ENCODE measurements at places on chromosomes 11 and 22. TPM values are rescaled to one million over a fixed set of nuclear protein-coding genes. Genes with fewer than 3 reads are reported as not detected.

DNA sequence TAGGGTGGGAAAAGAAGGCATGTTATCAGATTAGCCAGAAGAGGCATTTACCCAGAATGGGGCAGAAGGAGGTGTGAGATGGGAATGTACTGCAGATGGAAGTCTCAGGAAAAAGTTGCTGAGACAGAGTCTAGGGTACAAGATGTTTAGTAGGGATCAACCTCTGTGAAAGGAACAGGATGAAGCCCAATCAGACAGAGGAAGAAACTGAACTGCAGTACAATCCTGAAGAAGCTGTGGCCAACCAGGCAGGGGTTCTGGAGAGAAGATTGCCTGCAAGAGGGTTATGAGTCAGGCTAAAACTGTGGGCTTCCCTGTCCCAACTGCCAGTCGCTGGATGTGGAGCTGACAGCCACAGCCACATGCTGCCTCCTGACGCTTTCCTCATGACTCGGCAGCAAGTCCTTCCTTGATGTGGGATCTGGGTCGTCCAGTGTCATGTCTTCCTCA lies 64.0 kb downstream of the CWC15 start:
- H3K27me3 ChIP-seq: no peaks in the 10 kb centered on the region
- no peak for DNase-seq
- no peak overlapping the region for H3K27ac ChIP-seq
- no peak overlapping the region for H3K4me3 ChIP-seq
- no peaks in the 10 kb centered on the region for H3K4me1 ChIP-seq

DNA sequence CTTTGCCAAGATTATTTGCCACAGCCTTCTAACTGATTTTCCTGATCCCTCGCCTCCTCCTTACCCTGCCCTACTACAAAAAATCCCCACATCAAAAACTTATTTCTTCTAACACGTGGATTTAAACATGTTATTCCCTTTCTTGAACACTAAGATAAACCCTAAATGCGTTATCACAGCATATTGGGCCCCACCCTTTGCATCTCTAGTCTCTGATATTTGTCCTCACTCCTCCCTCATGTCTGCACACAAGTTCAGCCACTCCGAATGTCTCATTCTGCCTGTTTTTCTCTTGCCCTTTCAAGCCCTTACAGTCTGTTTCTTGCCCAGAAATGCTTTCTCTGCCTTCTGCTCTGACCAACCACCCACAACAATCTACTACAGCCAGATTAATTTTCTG lies 10.6 kb upstream of the ACER3 start:
- no peaks in the 10 kb centered on the region for H3K4me1 ChIP-seq
- H3K36me3 ChIP-seq: no peaks in the 10 kb centered on the region
- H3K27me3 ChIP-seq: no peaks in the 10 kb centered on the region

DNA sequence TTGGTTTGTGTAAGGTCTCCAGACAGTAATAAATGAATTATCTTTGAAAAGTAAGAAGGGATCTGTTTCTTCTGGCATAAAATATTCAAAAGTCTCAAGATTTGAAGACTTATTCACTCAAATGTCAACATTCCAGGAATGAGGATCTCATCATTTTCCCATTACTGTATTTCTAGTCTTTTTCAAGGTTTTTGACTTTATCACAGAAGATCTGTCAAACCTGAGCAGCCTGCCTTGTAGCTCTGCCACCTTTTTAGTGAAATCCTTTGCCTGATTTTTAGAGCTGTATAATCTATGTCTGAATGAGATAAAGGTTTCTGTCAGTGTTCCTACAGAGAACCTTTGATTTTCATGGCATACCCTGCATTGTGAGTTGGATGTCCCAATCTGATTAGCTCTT lies 4.0 kb downstream of the OR51F2 start:
- H3K27ac ChIP-seq: no peak overlapping the region
- peaks cover 9% of the 10 kb centered on the region for H3K4me1 ChIP-seq
- no peak for DNase-seq
- H3K36me3 ChIP-seq: no peaks in the 10 kb centered on the region
- no peak overlapping the region for H3K4me3 ChIP-seq
- H3K27me3 ChIP-seq: no peaks in the 10 kb centered on the region

GRCh38 chr11:1449490-1450243 lies 36.9 kb downstream of the MOB2 start:
- no peak overlapping the region for H3K27ac ChIP-seq
- no peak for DNase-seq
- no peaks in the 10 kb centered on the region for H3K27me3 ChIP-seq
- no peaks in the 10 kb centered on the region for H3K36me3 ChIP-seq

GRCh38 chr11:3132831-3133260 lies 32.3 kb downstream of the OSBPL5 start:
- peaks cover 6% of the 10 kb centered on the region for H3K4me1 ChIP-seq
- DNase-seq: no peak
- no peaks in the 10 kb centered on the region for H3K27me3 ChIP-seq
- no peaks in the 10 kb centered on the region for H3K36me3 ChIP-seq

- H3K27ac ChIP-seq: no peak overlapping the region
- DNase-seq: peak; percentile 45
- H3K36me3 ChIP-seq: no peaks in the 10 kb centered on the region
- no peak overlapping the region for H3K4me3 ChIP-seq
- H3K27me3 ChIP-seq: no peaks in the 10 kb centered on the region
Observed at GRCh38 chr11:130606781-130607511, 158.5 kb downstream of the ADAMTS15 start.

GRCh38 chr11:102488208-102488607 lies 35.6 kb upstream of the TMEM123 start:
- H3K27me3 ChIP-seq: no peaks in the 10 kb centered on the region
- no peaks in the 10 kb centered on the region for H3K4me1 ChIP-seq
- no peaks in the 10 kb centered on the region for H3K36me3 ChIP-seq
- no peak overlapping the region for H3K27ac ChIP-seq

- H3K36me3 ChIP-seq: no peaks in the 10 kb centered on the region
- H3K27me3 ChIP-seq: no peaks in the 10 kb centered on the region
- H3K27ac ChIP-seq: no peak overlapping the region
- DNase-seq: no peak
- H3K4me3 ChIP-seq: no peak overlapping the region
- peaks cover 13% of the 10 kb centered on the region for H3K4me1 ChIP-seq
Observed at GRCh38 chr11:78181185-78181584, 7.2 kb downstream of the KCTD21 start.

GRCh38 chr11:110097459-110098012 lies 4.3 kb downstream of the ZC3H12C start:
- no peak for DNase-seq
- H3K4me3 ChIP-seq: no peak overlapping the region
- H3K27ac ChIP-seq: no peak overlapping the region
- H3K27me3 ChIP-seq: no peaks in the 10 kb centered on the region
- peaks cover 31% of the 10 kb centered on the region for H3K4me1 ChIP-seq

DNA sequence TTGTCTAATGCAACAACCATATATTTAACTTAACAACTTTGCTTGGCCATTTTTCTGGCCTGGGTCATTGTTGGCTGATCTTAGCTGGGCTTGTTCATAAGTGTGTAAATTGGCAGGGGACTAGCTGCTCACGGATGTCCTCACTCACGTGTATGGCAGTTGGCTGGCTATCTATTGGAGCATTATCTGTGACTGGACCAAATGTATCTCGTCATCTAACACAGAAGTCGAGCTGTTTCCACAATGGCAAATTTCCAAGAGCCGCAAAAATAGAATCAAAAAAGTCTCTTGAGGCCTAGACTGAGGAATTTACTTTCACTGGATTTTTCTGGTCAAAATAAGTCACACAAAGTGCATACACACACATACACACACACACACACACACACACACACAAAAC lies 893.3 kb downstream of the FAM181B start:
- H3K36me3 ChIP-seq: no peaks in the 10 kb centered on the region
- H3K27me3 ChIP-seq: no peaks in the 10 kb centered on the region
- H3K4me1 ChIP-seq: no peaks in the 10 kb centered on the region

- H3K4me1 ChIP-seq: no peaks in the 10 kb centered on the region
- no peak for DNase-seq
- no peaks in the 10 kb centered on the region for H3K36me3 ChIP-seq
Observed at GRCh38 chr11:106286881-106287504, 209.5 kb downstream of the AASDHPPT start.

DNA sequence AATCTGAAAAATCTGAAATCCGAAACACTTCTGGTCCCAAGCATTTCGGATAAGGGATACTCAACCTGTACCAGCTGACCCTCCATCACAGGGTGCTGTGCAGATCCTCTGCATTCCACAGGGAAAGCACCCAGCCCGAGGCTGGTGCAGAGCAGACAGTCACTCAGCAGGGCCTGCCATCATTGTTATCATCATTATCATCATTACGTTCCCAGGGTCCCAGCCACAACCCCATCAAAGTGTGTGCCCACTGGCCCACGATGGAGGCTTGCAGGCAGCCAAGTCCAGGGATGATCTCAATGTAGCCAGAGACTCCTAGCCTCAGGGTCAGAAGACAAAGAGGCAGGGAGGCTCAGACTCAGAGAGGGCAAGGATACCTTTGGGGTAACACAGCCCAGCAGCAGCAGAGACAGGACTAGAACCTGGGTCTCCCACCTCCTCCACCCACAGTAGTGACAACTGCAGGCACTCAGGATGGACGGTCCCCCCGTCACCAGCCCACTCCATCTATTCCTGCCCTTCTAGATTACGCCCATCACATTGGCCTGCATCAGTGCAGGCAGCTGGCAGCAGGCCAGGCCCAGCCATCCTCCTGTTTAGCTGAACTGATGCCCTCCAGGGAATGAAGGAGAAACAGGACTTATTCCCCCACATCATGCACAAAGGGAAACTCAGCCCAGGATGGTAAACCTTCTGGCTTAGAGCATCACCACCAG lies 10.3 kb downstream of the GAL3ST1 start:
- DNase-seq: no peak
- no peaks in the 10 kb centered on the region for H3K4me1 ChIP-seq
- H3K36me3 ChIP-seq: no peaks in the 10 kb centered on the region
- no peak overlapping the region for H3K27ac ChIP-seq
- H3K27me3 ChIP-seq: no peaks in the 10 kb centered on the region

GRCh38 chr11:2222451-2222850 lies 47.9 kb downstream of the ASCL2 start:
- H3K27me3 ChIP-seq: no peaks in the 10 kb centered on the region
- DNase-seq: no peak
- no peaks in the 10 kb centered on the region for H3K4me1 ChIP-seq
- H3K36me3 ChIP-seq: no peaks in the 10 kb centered on the region
- no peak overlapping the region for H3K4me3 ChIP-seq

DNA sequence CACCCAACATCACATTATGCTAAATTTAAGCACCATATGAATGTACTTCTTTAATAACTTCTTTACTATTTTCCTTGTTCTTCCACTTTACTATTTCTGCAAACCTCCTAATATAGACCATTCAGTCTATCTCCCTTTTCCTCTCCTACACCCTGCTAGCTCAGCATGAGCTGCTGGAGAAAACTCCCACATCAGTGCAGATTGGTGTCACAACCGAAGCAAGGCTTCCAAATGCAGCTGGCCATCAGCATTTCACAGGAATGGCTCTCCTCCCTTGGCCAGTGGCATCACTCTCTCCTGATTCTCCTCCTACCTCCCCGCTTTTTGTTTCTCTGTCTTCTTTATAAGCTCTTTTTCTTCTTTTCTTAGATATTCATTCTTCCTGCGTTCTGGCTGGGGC lies 118.7 kb upstream of the ZC3H12C start:
- H3K27me3 ChIP-seq: no peaks in the 10 kb centered on the region
- no peak for DNase-seq
- H3K36me3 ChIP-seq: no peaks in the 10 kb centered on the region
- peaks cover 22% of the 10 kb centered on the region for H3K4me1 ChIP-seq
- no peak overlapping the region for H3K4me3 ChIP-seq

The PANX2 gene
- total RNA-seq: 9.0 TPM

The APOBEC3C gene
- total RNA-seq: 14.4 TPM

The PISD gene
- total RNA-seq: 38.6 TPM

The OSM gene
- not detected for total RNA-seq
